ENCODE measurements at places on chromosomes 4 and X.

GRCh38 chr4:9849538-9849920, 68.1 kb downstream of the DRD5 start:
- DNase-seq = no peak

DNA sequence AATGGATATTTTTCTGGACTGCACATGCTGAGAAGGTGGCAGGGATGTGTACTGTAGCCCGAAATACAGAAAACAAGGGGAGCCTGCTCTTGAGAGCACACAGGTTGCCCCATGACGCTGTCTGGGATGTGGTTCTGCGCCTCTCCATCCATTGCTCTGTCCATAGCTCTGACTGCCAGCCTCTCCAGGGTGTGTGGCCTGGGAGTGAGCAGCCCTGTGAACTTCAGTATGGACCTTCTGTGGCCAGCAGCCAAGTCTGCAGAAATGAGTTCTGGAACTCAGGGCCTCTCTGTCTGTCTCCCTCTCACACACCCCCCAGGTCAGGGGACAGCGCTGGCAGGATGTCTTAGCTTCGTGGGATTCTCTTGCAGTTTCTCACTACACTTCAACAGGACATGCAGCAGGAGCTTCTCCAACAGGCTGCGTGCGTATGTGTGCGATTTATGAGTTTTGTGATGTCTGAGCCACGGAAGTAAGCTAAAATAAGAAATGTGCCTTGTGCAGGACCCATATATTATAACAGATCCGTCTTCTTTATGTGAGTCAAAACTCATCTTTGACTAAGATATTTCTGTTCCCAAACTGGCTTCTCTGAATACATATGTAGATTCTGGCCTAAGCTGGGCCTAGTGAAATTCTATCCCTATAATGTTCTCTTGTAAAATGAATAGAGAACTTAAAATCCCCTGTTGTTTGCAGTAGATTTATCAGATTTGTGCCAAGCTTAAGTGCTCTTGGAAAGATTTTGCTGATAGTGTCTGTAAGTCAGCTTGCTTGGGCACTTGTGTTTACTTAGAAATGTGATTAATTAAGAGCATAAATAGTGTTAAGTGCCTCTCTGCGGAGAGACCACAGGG, 40.0 kb downstream of the PROM1 start:
- no peak for DNase-seq

DNA sequence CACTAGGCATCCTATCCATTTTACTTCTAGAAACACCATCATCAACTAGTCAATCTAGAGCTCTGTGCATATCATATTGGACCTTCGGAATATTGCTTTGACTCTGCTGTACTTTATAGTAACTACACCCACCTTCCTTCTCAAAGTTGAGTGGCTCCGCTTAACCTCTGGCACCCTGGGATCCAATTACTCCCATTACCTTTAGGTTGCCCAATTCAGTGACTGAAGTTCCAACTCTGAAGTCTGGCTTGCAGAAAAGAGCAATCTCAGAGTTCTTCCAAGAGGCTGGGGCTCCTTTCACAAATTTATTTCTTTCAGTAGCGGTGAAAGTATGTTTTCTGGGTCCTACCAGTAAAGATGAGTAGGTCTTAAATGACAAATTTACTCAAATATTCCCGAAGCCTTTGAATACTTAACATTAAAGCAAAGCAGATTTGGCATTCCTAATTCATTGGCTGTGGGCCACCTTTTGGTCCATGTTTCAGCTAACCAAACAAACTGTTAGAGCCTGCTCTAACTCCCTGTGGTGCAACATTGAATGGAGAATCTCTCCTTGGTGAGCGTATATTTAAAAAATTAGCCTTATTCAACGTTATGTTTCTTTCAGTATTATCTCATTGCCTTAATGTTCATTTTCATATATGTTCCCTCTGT, 1215.8 kb downstream of the RAPGEF2 start:
- DNase-seq = no peak

DNA sequence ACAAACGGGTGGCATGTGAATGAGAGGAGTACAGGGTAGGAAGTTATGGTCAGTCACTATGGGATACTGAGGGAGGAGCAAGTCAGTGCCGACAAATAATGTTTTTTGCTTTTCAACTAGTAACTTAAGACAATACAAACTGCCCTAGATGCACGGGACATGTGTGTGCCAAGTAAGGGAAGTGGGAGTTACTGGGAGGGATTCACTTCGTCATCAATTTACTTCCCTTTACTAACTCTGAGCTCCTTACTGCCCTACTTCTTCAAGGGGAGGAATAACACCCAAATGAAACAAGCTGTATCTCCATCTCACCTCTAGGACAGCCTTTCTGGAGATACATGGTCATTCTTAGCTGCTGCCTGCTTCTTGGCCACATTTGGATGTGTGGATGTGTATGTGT, 97.7 kb downstream of the DGKK start:
- no peak for DNase-seq

DNA sequence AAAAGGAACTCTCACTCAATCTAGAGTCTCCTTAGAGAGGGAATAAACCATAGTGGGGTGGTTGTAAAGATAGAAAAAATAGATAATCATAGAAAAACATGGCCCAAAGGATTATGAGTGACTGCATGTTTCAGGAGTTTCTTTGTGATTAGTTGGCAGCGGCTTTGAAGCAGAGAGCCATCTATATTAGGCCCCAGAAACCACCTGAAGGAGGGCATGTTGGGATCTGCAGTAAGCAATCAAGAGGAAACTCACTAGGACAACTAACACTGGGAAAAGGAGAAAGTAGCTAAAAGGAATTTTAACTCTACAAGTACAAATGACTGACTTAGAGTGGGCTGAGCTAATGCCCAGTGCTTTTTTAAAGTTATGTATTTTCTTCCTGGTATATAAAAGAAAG, 269.2 kb upstream of the NRK start:
- no peak for DNase-seq

- DNase-seq = no peak
Observed at GRCh38 chrX:153465691-153466380, 4.5 kb downstream of the HAUS7 start.

DNA sequence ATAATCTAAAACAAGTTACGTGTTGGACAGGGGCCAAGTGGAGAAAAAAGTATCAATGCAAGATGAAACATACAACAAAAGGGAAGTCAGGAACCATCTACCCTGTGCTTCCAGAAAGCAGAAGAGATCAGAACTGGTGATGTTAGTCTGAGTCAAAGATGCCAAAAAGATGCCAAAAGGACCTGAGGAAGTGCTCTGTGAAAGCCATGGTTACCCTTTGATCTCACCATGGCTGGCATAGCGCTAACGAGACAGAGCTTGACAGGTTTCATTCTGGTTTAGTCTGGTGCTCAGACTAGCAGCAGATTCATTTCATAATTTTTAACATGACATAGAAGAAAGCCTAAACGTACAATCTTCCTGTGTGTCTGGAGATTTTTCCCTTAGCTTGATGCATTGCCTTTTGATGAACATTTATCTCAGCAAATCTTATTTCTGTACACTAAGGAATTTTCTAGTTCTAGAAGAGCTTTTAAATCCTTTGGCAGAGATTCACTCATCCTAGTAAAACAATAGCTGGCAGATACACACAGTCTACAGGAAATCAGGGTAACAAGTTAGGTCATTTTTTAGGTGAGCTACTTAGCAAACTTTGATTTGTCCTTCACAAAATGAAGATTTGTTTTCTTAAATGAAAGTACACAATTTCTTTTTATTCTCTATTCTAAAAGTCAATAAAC, 87.7 kb downstream of the COL25A1 start:
- no peak for DNase-seq

GRCh38 chrX:18424482-18425198, 768 bp upstream of the CDKL5 start:
- peak; percentile 49 for DNase-seq

GRCh38 chrX:6021316-6022091, 207.2 kb downstream of the NLGN4X start:
- peak; percentile 42 for DNase-seq

DNA sequence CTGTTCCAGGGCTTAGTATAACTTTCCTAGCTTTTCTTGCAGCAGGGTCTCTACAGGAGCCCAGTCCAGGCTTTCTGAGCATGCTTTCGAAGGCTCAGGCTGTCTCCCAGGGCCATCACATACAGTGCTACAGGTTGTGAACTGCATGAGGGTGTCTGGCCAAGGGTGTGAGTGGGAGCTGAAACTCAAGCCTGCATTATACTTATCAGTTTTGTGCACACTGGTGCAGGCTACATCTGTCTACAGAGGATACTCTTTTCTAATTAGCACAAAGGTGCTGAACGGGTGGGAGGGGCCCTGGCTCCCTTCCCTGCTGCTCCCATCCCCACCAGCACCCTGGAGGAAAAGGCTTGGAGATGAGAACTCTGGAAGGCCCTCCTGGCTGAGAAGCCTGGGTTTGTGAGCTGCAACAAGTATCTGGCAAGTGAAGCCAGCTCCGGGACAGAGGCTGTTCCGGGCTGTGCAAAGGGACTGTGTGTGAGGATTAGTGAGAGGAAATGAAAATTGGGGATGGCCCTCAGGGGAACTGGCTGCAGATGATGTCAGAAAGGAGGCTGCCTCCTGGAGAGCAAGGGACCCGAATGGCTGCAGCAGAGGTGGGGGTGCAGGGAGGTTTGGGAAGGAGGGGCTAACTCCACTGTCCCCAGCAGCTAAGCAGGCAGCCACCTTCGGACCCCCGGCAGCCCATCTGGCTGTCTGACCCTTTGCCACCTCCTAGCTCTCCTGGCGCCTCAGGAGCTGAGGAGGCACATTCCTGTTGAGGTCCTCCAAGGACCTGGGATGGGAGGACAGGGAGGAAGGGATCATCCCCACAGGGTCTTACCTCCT, 68.5 kb downstream of the EFNB1 start:
- no peak for DNase-seq

DNA sequence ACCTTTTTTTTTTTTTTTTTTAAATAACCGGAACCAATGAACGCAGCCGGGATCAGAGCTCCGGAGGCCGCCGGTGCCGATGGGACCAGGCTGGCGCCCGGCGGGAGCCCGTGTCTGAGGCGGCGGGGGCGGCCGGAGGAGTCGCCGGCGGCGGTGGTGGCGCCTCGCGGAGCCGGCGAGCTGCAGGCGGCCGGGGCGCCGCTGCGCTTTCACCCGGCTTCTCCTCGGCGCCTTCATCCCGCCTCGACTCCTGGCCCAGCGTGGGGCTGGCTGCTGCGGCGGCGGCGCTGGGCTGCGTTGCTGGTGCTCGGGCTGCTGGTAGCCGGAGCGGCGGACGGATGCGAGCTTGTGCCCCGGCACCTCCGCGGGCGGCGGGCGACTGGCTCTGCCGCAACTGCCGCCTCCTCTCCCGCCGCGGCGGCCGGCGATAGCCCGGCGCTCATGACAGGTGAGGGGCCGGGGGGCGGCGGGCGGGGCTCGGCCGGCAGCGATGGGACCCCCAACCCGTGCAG, 337 bp downstream of the STIM2 start:
- DNase-seq = peak; percentile 65

DNA sequence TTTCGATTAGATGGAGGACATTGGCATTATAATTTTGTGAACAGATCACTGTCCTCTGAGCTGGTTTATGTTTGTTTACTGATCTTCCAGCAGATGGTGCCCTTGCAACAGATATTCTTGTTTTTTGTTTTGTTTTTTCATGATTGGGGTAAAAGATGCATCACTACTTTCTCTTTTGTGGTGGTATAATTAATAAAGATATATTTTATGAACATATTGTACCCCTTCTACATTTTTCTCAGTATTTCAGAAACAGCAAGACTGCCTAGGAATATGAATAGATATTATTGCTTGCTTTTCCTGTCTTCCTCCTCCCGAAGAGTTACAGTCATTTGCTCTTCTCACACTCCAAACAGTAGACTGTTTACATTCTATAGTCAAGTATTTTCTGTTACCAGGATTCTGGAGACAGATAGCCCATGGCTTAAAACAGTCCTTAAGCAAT, 905.2 kb downstream of the TRAM1L1 start:
- peak; percentile 33 for DNase-seq

GRCh38 chrX:82648062-82648461, 860.0 kb upstream of the POU3F4 start:
- peak; percentile 5 for DNase-seq

- no peak for DNase-seq
Observed at GRCh38 chr4:79182209-79182608, 143.7 kb downstream of the NAA11 start.

DNA sequence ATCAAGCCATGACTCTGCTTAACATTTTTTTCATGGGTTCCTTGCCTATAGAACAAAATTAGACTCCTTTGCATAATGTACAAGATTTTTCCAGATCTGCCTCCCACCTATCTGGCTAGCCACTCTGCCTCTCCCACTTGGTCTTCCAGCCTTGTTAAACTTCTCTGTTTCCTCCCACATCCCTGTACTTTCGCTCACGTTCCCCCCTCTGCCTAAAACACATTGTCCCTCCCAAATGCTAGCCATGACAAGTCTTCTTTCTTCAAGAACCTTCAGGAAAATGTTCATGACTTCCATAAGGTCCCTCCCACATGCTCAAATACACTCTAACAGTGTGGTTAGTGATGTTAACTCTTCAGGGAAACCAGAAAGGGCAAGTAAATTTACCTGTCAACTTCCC, 214.6 kb downstream of the ADGRA3 start:
- DNase-seq = no peak
